ENCODE measurements at places on chromosomes 7 and 10.

DNA sequence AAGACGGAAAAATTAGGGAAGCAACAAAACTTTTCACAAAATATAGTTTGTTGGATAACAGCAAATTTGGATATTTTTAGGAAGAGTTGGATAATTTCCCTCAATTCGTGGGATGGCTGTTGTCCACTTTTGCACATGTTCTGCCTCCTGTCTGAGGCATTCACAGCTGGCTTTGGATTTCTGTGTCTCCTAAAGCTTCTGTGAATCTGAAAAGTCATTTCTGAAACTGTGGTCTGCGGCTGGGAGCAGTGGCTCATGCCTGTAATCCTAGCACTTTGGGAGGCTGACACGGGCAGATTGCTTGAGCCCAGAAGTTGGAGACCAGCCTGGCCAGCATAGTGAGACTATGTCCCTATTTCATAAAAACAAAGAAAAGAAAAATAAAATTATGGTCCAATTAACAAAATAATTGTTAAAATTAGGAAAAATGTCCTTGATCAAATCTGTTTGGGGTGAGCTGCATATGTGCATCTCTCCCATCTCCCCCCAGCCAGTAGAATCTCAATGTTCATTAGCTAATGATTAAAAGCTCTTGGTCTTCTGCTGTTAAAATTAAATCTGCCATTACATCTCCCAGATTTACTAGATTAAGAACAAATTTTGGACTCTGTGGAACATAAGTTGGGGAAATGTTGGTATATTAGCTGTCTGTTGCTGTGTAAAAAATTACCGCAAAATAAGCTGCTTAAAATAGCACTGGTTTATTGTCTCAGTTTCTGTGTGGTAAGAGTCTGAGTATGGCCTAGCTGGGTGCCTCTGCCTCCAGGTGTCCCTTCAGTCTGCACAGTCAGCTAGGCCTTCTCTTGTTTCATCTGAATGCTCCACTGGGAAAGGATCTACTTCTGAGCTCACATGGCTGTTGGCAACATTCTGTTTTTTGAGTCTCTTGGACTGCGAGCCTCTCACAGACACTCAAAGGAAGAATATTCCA, 332.0 kb upstream of the FZD1 start:
- H3K36me3 ChIP-seq: no peaks in the 10 kb centered on the region
- H3K4me3 ChIP-seq: no peak overlapping the region
- no peaks in the 10 kb centered on the region for H3K4me1 ChIP-seq
- H3K27ac ChIP-seq: no peak overlapping the region
- DNase-seq: no peak

DNA sequence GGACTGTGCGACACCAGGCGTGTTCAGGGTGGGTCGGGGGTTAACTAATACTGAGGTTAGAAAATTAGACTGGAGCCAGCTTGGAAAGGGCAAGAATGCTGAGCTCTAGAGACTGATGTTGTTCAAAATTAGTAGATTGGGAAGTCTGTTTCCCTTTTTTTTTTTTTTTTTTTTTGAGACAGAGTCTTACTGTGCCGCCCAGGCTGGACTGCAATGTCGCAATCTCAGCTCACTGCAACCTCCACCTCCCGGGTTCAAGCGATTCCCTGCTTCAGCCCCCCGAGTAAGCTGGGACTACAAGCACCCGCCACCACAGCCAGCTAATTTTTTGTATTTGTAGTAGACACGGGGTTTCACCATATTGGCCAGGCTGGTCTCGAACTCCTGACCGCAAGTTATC, 2.7 kb upstream of the CPVL start:
- no peak for DNase-seq
- H3K27ac ChIP-seq: no peak overlapping the region
- H3K4me3 ChIP-seq: no peak overlapping the region
- no peaks in the 10 kb centered on the region for H3K36me3 ChIP-seq

- DNase-seq: no peak
- H3K4me1 ChIP-seq: peaks cover 2% of the 10 kb centered on the region
- H3K27ac ChIP-seq: no peak overlapping the region
- H3K27me3 ChIP-seq: peaks cover 6% of the 10 kb centered on the region
- no peak overlapping the region for H3K4me3 ChIP-seq
Observed at GRCh38 chr7:6320791-6321190, 48.4 kb upstream of the CYTH3 start.

GRCh38 chr10:113651021-113651420, 12.8 kb downstream of the NRAP start:
- H3K4me1 ChIP-seq: no peaks in the 10 kb centered on the region
- no peak overlapping the region for H3K27ac ChIP-seq

GRCh38 chr7:81260152-81260551, 341.3 kb upstream of the SEMA3C start:
- H3K4me1 ChIP-seq: no peaks in the 10 kb centered on the region
- DNase-seq: no peak
- no peak overlapping the region for H3K4me3 ChIP-seq
- H3K27ac ChIP-seq: no peak overlapping the region
- no peaks in the 10 kb centered on the region for H3K27me3 ChIP-seq
- H3K36me3 ChIP-seq: no peaks in the 10 kb centered on the region

DNA sequence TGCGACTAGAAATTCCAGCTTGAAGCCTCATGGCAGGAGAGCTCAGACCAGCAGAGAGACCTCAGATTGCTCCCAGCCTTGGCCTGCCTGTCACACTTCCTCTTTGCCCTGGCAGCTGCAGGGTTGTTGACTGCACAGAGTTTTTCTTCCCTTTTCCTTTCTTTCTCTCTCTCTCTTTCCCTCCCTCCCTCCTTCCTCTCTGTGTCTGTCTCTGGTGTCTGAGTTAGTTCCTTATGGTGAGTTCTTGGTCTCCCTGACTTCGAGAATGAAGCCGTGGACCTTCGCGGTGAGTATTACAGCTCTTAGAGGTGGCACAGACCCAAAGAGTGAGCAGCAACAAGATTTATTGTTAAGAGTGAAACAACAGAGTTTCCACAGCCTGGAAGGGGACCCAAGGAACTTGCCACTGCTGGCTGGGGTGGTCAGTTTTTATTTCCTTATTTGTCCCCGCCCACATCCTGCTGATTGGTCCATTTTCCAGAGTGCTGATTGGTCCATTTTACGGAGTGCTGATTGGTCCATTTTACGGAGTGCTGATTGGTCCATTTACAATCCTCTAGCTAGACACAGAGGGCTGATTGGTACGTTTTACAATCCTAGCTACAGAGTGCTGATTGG, 266.3 kb downstream of the RPS24 start:
- no peak overlapping the region for H3K4me3 ChIP-seq
- H3K4me1 ChIP-seq: peaks cover 24% of the 10 kb centered on the region
- H3K27ac ChIP-seq: no peak overlapping the region
- peaks cover 5% of the 10 kb centered on the region for H3K27me3 ChIP-seq
- no peaks in the 10 kb centered on the region for H3K36me3 ChIP-seq

DNA sequence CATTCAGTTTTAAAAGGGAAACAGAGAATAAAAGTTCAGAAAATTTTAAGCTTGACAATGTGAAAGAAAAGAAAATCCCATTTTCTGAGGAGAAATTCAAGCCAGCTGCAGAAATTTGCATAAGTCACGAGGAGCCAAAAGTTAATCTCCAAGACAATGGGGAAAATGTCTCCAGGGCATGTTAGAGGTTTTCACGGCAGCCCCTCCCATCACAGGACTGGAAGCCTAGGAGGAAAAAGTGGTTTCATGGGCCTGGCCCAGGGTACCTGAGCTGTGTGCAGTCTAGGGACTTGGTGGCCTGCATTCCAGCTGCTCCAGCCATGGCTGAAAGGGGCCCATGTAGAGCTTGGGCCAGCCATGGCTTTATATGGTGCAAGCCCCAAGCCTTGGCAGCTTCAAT, 59.6 kb upstream of the NXPH1 start:
- H3K27ac ChIP-seq: no peak overlapping the region
- no peak overlapping the region for H3K4me3 ChIP-seq
- no peaks in the 10 kb centered on the region for H3K4me1 ChIP-seq

DNA sequence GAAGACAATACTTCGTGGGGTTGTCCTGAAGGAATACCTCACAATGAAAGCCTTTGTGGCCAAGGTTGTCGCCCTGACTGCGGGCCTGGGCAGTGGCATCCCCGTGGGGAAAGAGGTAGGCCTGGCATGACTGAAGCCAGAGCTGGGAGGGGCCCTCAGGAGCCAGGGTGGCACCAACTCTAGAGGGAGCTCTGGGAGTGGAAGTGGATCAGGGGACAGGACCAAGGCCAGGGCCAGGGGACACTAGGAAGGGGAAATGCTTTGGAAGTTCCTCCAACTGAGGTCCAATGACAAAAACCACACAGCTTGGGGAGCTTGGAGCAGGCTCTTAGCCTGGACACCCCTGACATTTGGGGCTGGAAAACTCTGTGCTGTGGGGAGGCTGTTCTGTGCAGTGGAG, 5.8 kb downstream of the CLCN1 start:
- DNase-seq: no peak
- H3K36me3 ChIP-seq: no peaks in the 10 kb centered on the region
- no peaks in the 10 kb centered on the region for H3K4me1 ChIP-seq
- H3K27me3 ChIP-seq: no peaks in the 10 kb centered on the region
- H3K4me3 ChIP-seq: no peak overlapping the region

DNA sequence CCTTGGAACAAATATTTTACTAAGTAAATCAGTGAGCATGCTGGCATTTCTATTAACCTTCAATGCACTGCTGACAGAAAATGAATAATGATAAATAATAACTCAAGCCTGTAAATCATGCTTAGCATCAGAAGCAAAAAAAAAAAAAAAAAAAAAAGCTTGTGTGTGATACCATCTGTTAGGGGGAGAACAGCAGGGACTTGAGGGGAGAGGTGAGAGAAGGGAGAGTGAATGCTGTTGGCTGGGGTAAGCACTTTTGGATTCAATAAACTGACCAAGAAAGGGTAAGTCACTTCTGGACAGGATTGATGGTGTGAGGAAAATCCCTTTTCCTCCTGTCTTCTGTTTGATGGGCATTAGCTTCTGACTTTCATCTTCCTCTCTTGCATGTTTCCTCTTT, 996.4 kb downstream of the KCNMA1 start:
- no peak overlapping the region for H3K4me3 ChIP-seq
- DNase-seq: no peak
- no peaks in the 10 kb centered on the region for H3K36me3 ChIP-seq
- no peaks in the 10 kb centered on the region for H3K27me3 ChIP-seq

- no peak for DNase-seq
- H3K27ac ChIP-seq: no peak overlapping the region
- H3K36me3 ChIP-seq: no peaks in the 10 kb centered on the region
- no peak overlapping the region for H3K4me3 ChIP-seq
- H3K27me3 ChIP-seq: peaks cover 8% of the 10 kb centered on the region
- H3K4me1 ChIP-seq: no peaks in the 10 kb centered on the region
Observed at GRCh38 chr7:47190462-47190861, 391.4 kb downstream of the TNS3 start.

DNA sequence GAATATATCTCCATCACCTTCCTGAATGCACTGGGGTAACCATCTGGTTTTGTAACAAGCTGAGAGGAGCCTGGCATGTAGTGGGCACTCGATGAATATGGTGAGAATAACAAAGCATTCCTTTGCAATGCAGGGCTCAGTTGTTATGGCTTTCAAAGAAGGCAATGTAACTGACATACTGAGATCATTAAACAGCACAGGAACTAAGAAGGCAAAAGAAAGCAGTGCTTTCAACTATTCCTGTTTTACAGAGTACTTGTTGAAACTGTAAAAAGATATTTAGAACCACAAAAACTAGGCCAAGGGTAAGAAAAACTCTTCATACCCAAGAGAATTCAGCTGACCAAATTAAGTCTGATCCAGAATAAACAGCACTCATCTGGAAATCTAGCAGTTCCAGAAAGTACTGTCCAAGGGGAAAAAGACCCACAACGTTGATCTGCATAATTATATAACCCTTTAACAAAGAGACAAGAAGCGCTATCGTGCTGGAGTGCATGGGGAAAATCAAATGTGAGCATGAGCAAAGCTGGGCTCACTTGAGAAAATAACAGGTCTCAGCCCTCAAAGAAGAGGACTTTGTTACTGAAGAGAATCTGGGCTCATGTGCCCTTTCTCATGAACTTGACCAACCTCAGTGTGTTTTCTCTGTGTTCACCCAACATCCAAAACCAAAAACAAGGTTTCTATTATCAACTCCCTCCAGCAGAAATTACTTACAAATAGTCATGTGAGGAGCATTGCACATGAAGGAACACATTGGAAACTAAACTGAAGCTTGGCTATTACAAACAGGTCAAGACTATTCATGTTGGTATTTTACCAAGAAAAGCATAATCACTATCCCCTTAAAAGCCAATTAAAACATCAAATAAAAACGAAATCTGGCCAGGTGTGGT, 116.2 kb downstream of the AVL9 start:
- no peaks in the 10 kb centered on the region for H3K4me1 ChIP-seq
- H3K27ac ChIP-seq: no peak overlapping the region
- no peaks in the 10 kb centered on the region for H3K27me3 ChIP-seq
- no peak for DNase-seq

DNA sequence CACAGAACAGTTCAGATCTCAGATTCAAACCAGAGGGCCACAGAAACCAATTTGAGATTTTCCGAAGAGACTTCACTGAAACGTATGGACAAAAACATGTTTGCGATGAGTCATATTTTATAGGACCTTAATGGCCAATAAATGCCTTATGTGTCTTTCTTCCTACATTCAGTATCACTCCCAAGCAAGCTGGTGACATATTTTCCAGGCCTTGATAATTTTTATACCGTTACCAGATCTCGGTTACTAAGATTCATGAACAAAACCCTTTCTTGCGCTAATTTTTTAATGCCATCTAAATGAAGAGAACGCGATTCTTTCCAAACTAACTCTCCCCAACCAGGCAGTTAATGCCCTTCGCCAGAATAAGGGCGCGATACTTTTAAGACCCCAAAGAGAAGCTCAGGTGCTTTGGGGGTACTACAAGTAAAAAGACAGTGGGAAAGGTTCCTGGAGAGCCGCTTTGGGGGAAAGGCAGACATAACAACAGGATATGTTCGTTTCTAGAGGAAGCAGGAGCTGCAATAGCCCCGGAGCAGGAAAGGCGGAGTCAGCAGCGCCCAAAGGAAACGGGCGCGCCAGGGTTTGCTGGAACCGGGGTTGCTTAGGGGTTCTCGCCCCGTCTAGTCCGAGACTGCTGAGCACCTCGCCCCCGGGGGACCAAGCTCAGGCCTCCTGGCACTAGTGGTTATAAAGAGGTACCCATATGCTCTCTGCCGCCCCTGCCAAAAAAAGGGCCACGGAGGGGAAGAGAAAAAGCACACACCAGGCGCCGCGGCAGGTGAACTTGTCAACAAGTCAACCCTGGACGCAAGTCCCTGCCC, 884 bp downstream of the ICA1 start:
- peak overlapping the region; percentile 72 for H3K4me3 ChIP-seq
- DNase-seq: no peak
- no peak overlapping the region for H3K27ac ChIP-seq
- H3K4me1 ChIP-seq: peaks cover 10% of the 10 kb centered on the region
- H3K36me3 ChIP-seq: no peaks in the 10 kb centered on the region

DNA sequence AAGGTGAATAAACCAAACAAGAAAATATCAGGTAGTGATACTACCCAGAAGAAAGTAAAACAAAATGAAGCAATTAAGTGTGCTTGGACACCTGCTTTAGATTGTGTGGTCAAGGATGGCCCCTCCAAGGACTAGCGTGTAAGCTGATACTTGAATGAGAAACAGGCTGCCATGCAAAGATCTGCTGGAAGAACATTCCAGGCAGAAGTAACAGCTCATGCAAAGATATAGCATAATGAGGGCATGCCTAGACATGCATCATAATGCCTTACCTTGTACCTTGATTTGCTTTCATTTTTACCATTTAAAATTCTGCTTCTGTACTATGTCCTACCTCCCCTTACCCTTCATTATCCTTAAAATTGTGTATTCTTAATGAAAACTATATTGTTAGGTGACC, 74.8 kb upstream of the HDAC9 start:
- no peaks in the 10 kb centered on the region for H3K27me3 ChIP-seq
- no peaks in the 10 kb centered on the region for H3K36me3 ChIP-seq
- H3K27ac ChIP-seq: no peak overlapping the region
- DNase-seq: no peak
- no peaks in the 10 kb centered on the region for H3K4me1 ChIP-seq
- H3K4me3 ChIP-seq: no peak overlapping the region

GRCh38 chr7:146290746-146291145, 174.1 kb downstream of the CNTNAP2 start:
- no peak for DNase-seq
- no peak overlapping the region for H3K27ac ChIP-seq
- H3K4me1 ChIP-seq: no peaks in the 10 kb centered on the region
- no peaks in the 10 kb centered on the region for H3K36me3 ChIP-seq

Measured in T-cell (primary cell).